Fibroblast of skin of right quadriceps (primary cell): ENCODE measurements at places on chromosomes 12 and 14.

GRCh38 chr14:79278798-79279644, 932.3 kb downstream of the DIO2 start:
- DNase-seq = peak; percentile 74

DNA sequence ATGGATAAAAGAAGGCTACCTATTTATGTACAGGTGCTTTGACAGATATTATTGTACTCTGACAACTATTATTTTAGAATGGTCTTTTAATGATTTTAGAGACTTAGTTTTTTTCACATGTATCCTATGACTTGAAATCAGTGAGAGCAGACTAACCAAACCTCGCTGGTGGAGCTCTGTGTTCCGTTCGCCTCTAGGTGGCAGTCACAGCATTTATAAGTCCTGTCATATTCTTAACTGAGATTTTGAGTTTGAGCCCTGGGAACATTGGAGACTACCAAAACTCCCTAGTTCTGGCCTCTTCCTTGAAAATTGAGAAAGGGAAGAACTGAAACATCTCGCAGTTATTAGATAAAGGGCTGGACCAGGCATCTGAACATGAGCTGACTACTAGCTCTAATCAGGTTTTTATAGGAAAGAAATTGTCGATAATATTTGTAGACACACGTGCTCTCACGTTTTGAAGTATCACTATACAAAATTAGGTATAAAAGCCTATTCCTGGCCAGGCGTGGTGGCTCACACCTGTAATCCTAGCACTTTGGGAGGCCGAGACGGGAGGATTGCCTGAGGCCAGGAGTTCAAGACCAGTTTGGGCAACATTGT, 48.3 kb downstream of the TTLL5 start:
- DNase-seq = peak; percentile 73

DNA sequence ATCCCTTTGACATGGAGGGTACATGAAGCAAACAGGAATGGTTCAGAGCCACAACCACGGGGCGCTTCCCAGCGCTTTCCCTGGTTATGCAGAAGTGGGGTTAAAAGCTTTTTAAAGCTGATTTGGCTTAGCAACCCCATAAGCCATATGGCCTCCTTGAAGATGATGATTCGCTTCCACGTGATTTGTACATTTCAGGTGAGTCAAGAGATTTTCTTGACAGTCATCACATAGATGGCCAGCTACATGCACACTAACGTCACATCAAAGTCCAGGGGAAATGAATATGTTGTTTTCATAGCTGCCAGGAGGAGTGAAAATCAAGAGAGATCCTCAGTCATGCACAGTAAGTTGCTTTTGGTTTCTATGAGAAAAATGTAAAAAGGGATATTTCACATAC, 309.7 kb downstream of the TMEM132D start:
- peak; percentile 14 for DNase-seq

DNA sequence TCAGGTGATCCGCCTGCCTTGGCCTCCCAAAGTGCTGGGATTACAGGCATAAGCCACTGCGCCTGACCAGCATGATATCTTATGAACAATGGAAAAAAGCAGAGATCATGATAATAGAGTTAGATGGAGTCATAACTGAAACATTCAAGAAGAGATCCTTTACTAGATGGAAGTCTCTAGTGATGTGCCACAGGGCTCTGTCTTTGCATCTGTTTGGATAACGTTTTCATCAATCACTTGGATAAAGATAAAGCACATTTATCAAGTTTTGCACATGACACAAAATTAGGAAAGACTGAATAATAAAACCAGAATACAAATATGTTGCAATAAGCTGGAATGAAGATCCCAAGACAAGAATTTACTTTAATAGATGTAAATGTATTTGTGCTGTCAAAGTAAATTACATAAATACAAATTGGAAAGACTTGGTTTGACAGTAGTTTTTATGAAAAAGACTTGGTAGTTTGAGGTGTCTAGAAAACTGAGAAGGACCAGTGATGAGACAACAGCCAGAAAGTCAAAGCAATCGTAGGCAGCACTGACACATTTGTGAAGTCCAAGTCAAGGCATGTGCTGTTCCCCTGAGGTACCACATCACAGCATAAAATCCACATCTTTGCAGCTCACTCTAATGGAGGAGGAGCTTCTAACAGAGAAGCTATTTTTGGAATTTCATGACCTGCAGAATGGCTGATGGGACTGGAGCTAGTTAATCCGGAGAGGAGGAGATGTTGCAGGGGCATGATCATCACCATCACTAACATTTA, 28.5 kb downstream of the GPRC5A start:
- peak; percentile 29 for DNase-seq

GRCh38 chr12:66898700-66899469, 220.0 kb upstream of the GRIP1 start:
- DNase-seq = no peak

- no peak for DNase-seq
These were observed 504.0 kb downstream of the GLT1D1 start for GRCh38 chr12:129357233-129357632.

GRCh38 chr14:22159957-22160356, 429.1 kb downstream of the DAD1 start:
- no peak for DNase-seq

GRCh38 chr12:21962236-21962635, 21.0 kb upstream of the ABCC9 start:
- peak; percentile 11 for DNase-seq

DNA sequence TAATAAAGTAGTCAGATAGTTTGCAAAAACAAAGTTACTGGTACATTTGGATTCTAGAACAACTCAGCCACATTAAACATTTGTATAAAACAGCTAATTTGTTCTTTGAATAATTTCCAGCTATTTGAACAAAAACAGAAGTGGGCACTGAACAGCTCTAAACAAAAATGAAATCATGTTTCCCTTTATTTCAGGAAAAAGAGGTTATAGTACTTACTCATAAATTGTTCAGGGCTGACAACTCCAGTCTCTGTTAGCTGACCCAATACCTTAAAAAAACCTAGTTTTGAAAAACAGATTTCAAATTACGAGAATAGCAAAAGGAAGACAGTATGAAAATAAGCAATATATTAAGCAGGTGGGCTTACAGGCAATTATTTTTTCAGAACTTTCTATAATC, 8.2 kb downstream of the GNPNAT1 start:
- DNase-seq = no peak

- DNase-seq = no peak
These were observed 68.8 kb downstream of the RNFT2 start for GRCh38 chr12:116806845-116807440.

DNA sequence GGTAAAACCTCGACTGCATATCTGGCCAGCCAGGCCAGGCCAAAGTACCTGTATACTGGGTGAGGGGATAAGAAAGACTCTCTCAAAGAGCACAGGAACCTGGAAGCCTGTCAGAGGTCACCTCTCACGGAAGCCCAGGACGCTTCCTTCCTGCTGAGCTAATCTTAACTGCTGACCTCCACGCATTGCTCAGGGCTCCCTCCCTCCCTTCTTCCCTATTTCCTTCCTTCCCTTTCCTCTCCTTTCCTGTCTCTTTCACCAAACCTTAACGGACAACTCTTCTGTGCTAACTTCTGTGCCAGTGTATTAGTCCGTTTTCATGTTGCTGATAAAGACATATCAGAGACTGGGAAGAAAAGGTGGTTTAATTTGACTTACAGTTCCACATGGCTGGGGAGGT, 14.8 kb upstream of the RNASE10 start:
- DNase-seq = no peak

GRCh38 chr12:104750061-104750460, 208.0 kb downstream of the SLC41A2 start:
- DNase-seq = peak; percentile 74

DNA sequence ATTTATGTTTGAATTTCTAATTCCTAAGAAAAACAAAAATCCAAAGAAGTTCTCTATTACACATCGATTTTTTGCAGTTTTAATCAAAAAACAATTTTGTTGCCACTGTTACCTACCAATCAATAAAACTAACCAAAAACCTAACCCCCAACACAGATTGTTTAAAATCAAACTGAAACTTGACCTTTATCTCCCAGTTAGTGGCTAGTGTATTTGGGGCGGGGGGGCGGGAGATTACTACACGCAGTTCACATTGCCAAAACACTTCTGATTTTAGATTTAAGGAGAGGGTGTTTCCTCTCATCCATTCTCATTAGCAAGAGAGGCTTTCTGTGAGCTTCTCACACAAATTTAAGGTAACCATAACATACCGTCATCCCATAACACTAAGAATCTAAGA, 6.4 kb downstream of the CDC42BPB start:
- DNase-seq = no peak

DNA sequence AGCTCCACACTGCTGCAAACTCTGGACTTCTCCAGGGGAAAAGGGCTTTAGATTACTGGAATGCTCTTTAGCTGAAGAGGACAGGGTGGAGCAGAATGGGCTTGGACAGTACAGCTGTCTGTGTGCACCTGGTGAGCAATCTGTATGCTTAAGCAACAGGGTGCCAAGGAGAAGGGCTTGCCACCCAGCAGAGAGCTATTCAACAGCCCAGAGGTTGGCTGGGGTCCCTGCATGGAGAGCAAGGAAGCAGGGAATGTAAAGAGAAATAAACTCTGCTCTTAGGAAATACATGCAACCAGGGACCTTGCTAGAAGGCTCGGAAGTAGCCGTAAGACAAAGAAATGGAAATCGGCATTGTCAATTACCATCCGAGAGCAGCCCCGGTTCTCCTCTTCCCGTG, 53.0 kb upstream of the CORO1C start:
- no peak for DNase-seq

- no peak for DNase-seq
These were observed 81.6 kb downstream of the LMO3 start for GRCh38 chr12:16524378-16524777.

GRCh38 chr12:52390739-52391617, 5.5 kb upstream of the KRT84 start:
- DNase-seq = peak; percentile 19

GRCh38 chr12:77746096-77746495, 84.6 kb upstream of the NAV3 start:
- DNase-seq = no peak
